ENCODE measurements at places on chromosomes 2 and 18.

GRCh38 chr2:220410296-220410695, 782.9 kb downstream of the SLC4A3 start:
- DNase-seq, result no peak

- peak; percentile 14 for DNase-seq
Measured at GRCh38 chr2:223995569-223995968, 38.3 kb downstream of the MRPL44 start.

DNA sequence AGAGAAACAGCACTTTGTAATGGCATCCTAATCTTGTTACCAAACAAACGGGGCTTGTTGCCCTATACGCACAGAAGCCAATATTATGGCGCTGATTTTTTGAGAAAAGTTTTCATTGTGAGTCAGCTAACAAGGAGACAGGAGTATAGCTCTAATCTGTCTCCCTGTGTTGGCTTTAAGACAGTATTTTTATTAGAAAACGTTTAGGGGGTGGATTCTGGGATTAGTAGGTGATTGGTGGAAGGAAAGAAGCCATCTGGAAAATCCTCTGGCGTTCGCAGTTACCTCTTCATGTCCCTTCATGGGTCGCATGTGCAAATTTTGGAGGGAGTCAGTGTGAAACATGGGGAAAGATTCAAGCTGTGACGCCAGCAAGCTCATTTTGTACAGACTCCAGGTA, 698 bp upstream of the TMEM237 start:
- DNase-seq, result no peak

GRCh38 chr2:119290859-119291587, 67.4 kb downstream of the STEAP3 start:
- DNase-seq, result peak; percentile 77

GRCh38 chr18:77374446-77374805, 124.8 kb downstream of the GALR1 start:
- no peak for DNase-seq

- no peak for DNase-seq
Measured at GRCh38 chr2:191714925-191715324, 37.0 kb downstream of the NABP1 start.

DNA sequence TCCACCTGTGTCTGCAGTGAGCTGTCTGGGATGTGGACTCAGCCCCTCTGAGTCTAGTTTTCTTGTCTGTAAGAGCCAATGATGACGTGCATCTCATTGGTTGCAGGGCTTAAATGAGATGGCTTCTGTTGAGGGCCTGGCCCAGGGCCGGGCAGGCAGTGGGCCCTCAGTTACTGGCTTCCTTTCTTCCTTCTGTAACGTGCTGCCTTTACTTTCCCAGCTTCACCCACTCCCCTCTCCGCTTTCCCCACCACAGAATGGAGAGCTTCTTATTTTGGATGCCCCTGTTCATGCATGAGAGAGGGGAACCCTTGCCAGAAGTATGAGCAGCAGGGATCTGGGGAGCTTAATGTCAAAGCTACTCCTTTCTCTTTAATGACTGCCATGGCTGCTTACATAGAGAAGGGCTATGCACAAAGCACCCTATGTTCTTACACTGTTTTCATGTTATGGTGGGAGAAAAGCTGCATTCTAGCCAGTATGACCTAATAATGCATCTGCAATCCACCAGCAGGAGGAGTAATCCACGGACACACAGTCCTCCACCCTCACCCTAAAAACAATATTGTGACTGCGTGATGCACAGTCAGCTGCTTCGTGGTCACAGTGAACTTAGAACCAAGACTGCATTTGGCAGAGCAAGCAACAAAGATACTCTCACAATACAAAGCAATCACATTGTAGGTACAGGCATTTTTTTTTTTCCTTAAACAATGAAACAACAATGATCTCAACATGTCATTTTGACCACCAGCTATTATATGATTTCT, 37.2 kb downstream of the CREG2 start:
- DNase-seq, result peak; percentile 13

GRCh38 chr2:116142644-116143227, 1671.8 kb upstream of the DDX18 start:
- DNase-seq, result no peak

DNA sequence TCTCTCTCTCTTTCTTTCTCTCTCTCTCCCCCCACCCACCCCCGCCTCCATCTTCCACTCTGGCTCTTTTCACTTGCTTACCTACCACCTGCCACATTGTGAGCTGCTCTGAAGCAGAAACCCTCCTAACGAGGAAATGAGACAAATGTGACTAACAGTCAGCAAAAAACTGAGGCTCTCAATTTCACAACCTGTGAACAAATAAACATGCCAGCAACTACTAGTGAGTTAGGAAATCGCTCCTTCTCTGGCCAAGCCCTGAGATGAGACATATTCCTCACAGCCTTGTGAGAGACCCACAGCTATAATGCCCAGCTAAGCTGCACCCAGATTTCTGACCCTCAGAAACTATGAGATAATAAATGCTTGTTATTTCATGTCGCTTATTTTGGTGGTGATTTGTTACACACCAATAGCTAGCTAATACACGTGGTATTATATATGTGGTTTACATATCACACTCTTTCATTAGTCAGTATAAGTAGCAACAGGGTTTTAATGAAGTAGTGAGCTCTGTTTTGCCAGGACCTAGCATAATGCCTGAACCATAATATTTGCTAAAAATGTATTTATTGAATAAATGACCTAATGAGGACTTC, 8.4 kb upstream of the ZNF521 start:
- DNase-seq, result no peak

GRCh38 chr2:233442028-233442310, 87.7 kb downstream of the DGKD start:
- no peak for DNase-seq

- DNase-seq, result no peak
Measured at GRCh38 chr18:908758-909724, 4.4 kb downstream of the ADCYAP1 start.

DNA sequence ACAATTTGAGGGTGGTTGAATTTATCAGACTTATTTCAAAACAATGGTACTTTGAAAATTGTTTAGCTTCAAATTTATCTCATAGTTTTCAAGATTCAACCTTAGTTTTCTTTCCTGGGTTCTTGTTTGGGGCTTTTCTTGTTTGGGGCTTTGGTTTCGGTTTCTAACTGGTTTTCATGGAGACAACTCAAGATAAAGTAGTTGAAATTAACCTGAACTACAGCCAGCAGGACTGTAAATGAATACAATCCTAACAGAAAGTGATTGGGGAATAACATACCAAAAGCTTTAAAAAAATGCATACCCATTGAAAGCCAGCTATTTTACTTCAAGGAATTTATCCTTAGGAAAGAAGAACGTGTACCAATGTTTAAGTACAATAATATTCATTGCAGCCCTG, 133.5 kb upstream of the SLC14A2 start:
- no peak for DNase-seq

GRCh38 chr2:181594322-181594721, 62.6 kb downstream of the CERKL start:
- no peak for DNase-seq

- no peak for DNase-seq
Measured at GRCh38 chr2:219631406-219631891, 4.0 kb downstream of the SLC4A3 start.

DNA sequence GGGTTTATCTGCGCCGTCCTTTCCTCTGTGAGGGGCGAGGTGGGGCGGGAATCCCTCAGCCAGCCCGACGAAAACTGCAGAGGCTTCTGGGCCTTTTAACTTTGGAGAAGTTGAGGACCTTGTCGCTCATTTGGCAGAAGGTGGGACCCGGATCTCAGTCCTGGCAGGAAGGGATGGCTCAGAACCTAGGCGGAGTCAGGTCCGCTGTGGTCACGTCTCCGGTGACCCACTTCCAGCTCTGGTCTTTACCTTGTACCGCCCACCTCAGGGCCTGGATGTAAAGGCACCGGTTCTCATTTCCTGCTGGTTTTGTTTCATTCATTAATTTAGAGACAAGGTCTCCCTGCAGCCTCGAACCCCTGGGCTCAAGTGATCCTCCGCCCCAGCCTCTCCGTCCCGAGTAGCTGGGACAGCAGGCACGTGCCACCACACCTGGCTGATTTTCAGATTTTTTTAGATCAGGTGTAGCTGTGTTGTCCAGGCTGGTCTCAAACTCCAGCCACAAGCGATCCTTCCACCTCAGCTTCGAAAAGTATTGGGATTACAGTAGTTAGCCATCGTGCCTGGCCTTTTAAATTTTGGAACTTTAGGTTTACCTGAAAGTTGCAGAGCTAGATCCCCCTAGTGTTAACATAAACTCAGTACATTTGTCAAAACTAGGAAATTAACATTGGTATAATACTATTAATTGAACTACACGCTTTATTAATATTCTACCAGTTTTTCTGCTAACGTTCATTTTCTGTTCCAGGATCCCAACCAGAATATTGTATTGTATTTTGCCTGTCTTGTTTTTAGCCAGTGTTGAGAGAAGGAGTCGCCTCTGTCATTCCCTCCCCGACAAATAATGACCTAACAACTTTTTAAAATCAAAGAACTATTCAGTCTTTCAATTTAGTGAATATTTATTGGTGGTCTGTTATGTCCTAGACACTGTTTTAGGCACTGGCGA, 852 bp downstream of the POLI start:
- peak; percentile 72 for DNase-seq

- no peak for DNase-seq
Measured at GRCh38 chr2:45612285-45612684, 1.2 kb upstream of the SRBD1 start.

- DNase-seq, result no peak
Measured at GRCh38 chr18:44729631-44730101, 49.0 kb downstream of the SETBP1 start.

DNA sequence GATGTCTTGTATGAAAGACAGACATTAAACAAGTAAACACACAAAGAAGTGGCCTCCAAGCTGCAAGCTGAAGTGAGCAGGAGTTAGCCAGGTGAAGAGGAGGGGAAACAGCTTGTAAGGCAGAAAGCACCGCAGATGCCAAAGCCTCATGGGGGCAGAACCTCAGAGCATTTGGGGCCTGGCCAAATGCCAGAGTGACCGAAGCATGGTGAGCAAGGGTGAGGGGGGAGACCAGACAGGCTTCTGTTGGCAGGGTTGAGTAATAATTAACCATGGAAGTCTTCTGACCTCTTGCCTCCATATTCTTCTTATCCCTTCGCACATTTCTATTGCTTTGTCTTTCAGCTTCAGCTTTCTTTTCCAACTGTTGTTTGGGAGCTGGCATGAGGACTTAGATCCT, 5.6 kb downstream of the QPCT start:
- peak; percentile 50 for DNase-seq

GRCh38 chr2:196258407-196258806, 87.0 kb upstream of the STK17B start:
- no peak for DNase-seq

- DNase-seq, result peak; percentile 70
Measured at GRCh38 chr18:73842795-73843394, 304.7 kb downstream of the FBXO15 start.

DNA sequence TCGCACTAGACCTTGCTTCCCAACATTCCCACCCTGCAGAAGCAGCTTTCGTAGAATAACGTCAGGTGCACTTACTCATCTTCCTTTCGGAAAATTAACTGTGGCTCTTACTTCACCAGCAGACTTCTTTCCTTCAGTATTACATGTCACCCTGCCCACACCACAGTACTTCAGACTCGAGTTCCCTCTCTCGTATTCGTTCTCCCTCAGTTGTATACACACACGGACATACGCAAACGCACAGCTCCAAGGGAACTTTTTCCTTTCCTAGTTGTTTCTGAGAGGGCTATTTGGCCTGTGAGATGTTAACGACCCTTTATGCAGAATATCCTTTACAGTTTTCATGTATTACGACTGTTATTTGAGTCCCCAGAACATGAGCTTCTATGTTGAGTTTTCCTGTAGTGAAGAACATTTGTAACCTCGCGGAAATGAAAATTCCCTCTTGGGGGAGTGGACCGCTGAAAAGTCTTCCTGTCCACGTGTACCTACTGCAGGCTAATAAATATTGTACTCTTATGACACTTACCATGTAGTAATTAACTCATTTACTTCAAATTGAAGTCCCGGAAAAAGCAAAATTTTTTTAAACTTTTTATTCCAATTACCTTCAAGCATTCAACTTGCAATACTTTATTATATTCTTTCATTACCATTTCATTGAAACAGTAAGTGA, 908 bp downstream of the ERLEC1 start:
- peak; percentile 53 for DNase-seq

GRCh38 chr2:32074134-32074506, 10.8 kb downstream of the SPAST start:
- DNase-seq, result no peak

DNA sequence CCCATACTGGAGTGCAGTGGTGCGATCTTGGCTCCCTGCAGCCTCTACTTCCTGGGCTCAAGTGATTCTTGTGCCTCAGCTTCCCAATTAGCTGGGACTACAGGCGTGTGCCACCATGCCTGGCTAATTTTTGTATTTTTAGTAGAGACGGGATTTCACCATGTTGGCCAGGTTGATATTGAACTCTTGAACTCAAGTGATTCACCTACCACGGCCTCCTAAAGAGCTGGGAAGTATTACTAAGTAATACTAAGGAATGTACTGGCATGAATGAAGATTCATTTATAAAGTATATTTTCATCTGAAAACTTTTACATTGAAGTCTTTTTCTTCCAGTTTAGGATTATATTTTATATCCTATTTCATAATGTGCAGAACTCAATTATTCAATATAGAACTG, 38.1 kb downstream of the NUP35 start:
- no peak for DNase-seq

- peak; percentile 78 for DNase-seq
Measured at GRCh38 chr2:74690571-74690970, 36.5 kb downstream of the SEMA4F start.

- DNase-seq, result peak; percentile 9
Measured at GRCh38 chr2:173300458-173300857, 54.2 kb upstream of the CDCA7 start.

DNA sequence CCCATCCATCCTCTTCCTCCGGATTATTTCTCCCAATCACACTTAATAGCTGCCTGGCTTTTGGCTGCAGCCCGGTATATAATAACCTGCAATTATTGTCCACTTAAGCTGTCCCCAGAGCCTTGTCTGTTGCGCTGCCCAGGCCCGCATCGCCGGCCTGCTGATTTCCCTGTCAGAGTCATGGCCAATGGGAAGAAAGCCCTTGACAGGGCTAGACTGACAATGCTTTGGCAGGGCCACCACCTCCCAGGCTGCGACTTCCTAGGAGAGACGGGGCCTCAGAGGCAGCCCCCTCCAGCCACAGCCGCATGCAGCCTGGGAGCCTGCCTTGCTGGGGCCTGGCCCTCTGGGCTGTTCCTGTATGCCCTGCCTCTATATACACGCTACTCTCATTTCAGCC, 10.0 kb upstream of the CELF4 start:
- DNase-seq, result no peak

- DNase-seq, result no peak
Measured at GRCh38 chr18:8186413-8186812, 422.8 kb upstream of the RAB12 start.

Measured in NAMALWA (cell line).